ENCODE measurements at places on chromosomes 12 and 14.
A peak's percentile ranks its signal among the peaks of the same experiment; 100 is the strongest.

- peak; percentile 10 for DNase-seq
Observed at GRCh38 chr12:97482143-97482693, 19.6 kb downstream of the RMST start.

DNA sequence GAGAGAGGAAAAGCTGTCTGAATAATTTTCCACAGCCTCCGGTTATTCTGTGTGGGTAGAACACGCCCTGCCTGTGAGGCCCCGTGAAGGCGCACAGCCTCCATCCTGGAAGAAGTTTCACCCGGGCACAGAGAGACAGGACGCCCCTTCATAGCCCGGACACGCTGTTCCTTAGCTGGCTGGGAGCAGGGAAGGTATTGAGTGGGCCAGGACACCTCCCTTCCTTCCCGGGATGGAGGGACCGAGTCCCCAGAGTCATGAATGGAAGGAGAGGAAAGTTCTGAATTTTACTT is 135.5 kb downstream of the GCH1 start:
- DNase-seq: no peak

- DNase-seq: no peak
Observed at GRCh38 chr14:64779472-64779871, 75.2 kb downstream of the PLEKHG3 start.

GRCh38 chr12:2432856-2433255 is 361.9 kb upstream of the FKBP4 start:
- DNase-seq: no peak

GRCh38 chr12:62705846-62706245 is 229.1 kb downstream of the PPM1H start:
- DNase-seq: no peak

DNA sequence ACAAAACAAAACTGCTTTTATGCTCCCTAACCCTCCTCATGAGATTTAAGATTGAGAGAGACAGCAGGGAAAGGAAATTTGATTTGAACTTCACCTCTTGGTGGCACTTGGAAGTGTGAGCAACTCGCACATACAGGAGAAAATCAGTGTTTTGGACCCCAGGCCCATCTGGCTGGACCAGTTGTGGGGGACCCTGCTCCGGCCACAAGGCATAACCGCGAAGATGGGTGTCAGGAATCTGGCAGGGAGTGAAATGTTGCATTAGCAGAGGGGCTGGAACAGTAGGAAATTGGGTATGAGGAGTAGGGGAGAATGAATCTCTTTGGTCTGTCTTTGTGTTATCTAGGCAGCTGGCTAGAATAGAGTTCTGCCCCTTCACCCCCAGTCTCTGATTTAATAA is 1.2 kb downstream of the CIROP start:
- no peak for DNase-seq

- DNase-seq: peak; percentile 71
Observed at GRCh38 chr12:54277823-54278276, 2.1 kb downstream of the CBX5 start.

DNA sequence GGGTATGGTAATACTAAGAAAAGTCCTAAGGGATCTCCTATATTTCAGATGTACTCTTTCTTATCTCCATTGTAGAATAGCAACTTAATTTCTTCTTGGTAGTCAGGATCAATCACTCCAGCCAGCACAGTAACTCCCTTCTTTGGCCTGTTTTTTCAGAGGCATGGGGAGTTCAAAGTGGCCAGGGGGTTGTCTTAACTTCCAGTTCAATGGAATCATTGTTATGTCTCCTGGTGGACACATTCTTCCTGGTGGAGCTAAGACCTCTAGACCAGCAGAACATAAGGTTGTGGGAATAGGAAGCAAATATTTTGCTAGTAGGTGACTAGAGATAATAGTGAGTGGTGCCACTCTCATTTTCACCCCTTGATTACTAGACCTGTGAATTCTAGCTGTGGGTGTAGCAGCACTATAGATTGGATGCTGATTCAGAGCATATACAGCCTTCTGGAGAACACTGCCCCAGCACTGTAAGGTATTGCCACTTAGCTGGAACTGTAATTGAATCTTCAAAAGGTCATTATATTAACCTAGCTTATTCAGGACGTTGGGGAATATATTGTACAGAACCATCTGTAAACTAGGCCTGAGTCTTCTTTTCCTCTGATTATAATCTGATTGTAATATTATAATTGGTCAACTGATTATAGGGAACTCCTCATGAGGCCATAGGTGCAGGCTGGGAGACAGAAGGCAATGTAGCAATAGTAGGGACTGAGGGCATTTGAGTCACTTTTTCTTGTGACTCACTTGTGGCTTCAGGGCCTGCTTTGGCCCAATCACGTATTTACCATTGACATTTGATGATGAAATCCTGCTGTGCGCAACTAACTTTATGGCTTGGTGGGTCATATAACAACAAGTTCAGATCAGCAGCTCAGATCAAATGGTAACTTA is 60.2 kb upstream of the ATP2B1 start:
- peak; percentile 99 for DNase-seq

GRCh38 chr12:57040211-57040610 is 9.7 kb downstream of the MYO1A start:
- DNase-seq: no peak

DNA sequence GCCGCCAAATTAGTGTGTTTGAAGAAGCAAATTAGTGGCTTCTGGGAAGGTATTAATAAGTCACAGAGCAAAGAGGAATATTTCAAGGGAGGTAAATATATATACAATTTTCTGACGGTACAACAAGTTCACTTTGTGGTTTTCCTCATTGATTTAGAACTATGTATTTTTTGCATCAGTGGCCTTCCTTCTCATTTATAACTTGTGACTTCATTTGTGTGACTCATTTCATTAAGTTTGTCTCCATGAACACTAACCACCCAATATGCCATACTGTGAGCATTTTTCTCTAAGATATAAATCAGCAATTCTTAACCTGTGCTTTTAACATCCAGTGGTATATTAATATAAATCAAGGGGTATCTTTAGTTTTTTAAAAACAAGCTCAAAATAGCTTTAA is 29.3 kb upstream of the ARHGAP5 start:
- DNase-seq: no peak

Data from NB4 (cell line).